ENCODE measurements at places on chromosomes 11 and 22.

- DNase-seq: no peak
These were observed 32.9 kb downstream of the C11orf71 start for GRCh38 chr11:114367244-114367957.

- DNase-seq: no peak
These were observed 22.4 kb upstream of the ARHGAP8 start for GRCh38 chr22:44730022-44730393.

- no peak for DNase-seq
These were observed 20.4 kb upstream of the EMSY start for GRCh38 chr11:76424379-76424778.

DNA sequence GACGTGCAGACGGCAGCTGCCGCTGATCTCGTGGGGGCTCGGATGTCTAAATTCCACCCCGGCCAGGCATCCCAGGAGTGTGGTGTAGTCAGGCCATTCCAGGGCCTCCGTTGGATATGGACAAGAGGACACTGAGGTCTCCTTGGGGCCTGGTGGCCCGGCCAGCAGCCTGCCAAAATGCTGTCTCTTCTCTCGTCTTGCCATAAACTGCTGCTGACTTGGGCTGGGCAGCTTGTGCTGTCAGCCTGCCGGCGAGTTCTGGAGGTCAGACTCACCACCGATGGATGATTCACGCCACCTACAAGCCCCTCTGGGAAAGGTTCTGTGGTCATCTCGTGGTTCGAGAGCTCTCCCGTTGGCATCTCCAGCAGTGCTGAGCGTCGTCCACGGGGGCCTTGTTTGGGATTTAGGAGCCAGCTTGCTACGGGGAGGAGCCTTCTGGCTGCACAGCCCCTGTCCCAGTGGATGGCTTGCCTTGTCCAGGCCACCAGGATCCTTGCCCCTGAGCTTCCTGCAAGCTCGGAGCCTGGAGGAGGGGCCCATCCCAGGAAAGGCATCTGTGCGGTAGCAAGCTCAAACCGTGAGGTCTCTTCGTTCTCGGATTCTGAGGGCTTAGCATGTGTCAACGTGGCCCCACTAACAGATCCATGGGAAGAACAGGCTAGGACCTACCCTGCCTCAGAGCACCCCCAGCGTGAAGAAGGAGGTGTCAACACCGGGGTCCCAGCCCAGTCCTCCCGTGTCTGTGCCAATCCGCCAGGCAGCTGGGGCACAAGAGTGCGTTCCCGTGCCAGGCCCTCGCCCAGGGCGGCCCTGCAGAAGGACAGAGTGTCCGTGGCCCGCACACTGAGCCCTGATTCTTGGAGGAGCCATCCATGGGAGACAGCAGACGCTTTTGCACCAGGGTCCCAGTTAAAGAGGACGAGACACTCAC lies 1114.1 kb downstream of the BRD1 start:
- DNase-seq: no peak

- DNase-seq: no peak
These were observed 675.3 kb downstream of the BRD1 start for GRCh38 chr22:49152127-49152938.

GRCh38 chr11:61131998-61132555 lies 29.1 kb downstream of the VPS37C start:
- no peak for DNase-seq

DNA sequence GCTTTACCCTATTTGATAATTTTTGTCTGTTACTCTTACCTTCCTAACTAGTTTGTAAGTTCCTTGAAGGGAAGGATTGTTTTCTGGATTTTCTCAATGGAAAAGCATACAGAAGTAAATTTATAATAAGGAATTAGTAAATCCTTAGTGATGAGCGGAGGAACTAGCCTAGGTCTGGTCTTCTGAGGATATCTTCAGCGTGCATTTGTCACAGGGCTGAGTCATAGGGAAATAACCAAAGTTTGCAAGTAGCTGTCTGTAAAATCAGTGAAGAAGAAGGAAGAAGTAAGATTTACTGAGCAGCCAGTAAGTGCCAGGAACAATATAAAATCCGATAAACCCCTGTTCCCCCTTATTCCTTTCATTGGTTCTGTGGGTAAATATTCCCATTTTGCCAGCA lies 162.7 kb upstream of the SORL1-AS1 start:
- DNase-seq: no peak

DNA sequence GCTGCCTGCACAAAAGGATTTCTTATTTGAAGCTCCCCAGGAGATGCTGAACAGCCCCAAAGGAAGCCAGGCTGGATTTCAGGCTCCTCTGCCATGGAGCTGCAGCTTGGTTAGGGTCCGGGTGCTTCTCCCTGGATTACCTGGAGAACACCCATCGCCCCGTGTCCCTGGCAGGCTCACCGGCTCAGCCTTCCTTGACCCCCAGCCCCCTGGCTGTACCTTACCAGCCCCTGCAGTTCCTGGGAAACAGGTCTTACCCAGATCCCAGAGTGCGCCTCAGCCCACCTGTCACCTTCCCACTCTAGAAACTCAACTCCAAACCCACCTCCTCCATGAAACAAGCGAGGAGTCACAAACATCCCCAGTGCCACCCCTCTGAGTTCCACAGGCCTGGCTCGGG lies 45.3 kb upstream of the CD5 start:
- DNase-seq: no peak

Measured in activated naive CD4-positive, alpha-beta T cell treated with anti-CD3 and anti-CD28 coated beads, Interleukin-2, amount 50 U/mL, for 72 hours (primary cell).